Kasumi-1 (cell line): ENCODE measurements at places on chromosomes 11 and 22.

DNA sequence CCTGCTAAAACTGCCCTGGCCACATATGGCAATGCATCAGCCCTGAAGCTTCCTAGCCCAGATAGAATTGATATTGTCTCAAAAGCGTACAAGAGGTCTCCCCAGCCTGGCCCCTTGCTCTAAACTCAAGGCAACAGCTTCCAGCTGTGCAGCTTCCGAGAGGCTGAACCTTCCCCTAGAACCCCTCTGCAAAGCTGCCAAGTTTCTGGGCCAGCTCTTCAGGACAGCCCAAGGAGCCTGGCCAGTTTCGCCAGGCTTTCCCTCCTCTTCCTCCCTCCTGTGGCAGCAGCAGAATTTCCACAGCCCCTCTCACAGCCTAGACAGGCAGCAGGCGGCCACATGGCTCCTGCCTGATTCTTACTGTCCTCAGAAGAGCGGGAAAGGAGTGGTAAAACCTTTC is 34.5 kb downstream of the NUMA1 start:
- DNase-seq: no peak

- no peak for DNase-seq
These were observed 42.3 kb upstream of the ETS1 start for GRCh38 chr11:128629516-128630106.

DNA sequence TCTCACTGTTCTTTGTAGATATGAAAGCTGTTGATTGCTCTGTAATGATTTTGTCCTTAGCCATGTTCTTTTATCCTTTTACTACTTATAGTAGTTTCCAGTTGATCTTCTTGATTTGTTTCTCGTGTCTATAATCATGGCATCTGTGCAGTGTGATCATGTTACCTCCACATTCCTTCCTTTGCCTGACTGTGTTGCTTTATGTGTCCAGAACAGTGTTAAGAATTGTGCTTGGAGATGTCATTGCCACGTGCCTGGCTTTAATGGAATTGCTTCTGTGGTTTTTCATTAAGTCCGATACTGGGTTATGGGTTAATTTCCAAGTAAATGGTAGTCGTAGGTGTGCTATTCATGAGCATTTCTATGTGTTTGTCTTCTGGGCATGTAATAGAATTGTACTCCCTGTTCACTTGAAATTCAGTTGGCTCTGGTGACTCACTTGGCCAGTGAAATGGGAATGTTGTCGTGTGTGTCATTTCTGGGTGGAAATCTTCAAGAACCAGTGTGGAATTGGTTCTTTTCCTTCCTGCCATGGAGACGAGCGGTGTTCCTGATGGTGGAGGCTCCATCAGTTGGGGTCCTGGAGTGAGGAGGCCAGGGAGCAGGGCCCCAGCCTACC is 6.8 kb downstream of the GTSE1 start:
- no peak for DNase-seq

GRCh38 chr11:104918113-104918824 is 20.0 kb upstream of the CASP12 start:
- DNase-seq: no peak

GRCh38 chr11:42234451-42234951 is 775.0 kb upstream of the LRRC4C start:
- DNase-seq: no peak

- no peak for DNase-seq
These were observed 13.5 kb upstream of the SPI1 start for GRCh38 chr11:47391711-47392432.

DNA sequence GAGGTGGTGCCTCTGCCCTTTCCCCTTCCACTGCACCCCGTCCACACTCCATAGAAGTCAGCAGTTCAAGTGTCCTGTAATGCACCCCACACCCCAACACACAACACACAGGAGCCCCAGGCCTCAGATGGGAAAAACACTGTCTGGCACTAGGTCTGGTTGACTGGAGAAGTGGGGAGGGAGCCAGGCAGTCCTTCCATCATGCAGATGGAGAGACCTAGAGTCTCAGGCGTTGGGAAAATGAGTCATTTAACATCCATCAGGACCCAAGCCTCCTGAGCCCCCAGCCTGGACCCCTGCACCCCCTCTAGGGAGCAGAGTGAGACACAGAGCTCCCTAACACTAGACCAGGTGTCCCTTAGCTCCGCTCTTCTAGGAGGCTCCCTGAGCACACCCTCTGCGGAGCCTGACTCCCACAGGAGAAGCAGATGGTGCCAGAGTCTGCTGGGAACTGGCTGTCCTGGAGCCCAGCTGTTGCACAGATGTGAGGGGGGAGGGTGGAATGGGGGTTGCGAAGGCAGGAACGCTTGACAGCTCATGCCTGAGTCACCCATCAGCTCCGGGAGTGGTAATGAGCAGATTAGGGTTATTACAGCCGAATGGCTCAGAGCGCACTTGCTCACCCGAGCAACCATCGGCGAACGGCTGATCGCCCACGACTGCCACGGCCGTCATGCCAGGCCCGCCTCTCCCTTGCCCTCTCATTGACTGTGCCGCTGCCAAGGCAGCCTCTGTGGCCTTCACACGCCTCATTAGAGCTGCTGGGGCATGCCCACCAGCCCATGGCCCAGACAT is 22.1 kb upstream of the SYT7 start:
- DNase-seq: no peak

DNA sequence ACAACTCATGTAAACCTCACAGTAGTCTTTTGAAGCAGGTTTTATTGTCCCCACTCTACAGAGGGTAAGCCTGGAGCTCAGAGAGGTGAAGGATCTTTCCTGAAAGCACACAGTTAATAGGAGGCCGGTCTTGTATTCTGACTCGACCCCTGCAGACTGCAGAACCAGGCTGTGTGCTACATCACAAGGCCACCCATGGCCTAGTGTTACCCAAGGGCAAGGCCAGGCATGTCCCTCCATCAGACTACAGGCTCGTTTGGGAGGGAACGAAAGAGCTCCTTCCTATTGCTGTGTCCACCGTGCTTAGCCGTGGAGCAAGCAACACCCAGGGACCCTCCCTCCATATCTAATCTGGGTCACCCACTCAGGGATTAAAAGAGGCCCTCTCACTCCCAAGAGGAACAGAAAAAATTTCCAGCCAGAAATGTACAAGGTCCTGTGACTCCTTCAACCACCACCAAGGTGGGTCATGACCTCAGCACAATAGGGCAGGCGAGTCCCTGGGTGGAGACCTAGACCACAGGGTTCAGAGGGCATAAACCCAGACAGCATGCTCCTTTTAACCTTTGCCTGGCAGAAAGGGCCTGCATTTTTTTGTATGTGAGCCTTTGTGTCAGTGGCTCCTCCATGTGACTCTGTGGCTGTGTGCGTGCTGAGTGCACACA is 6.3 kb upstream of the SMIM35 start:
- no peak for DNase-seq

DNA sequence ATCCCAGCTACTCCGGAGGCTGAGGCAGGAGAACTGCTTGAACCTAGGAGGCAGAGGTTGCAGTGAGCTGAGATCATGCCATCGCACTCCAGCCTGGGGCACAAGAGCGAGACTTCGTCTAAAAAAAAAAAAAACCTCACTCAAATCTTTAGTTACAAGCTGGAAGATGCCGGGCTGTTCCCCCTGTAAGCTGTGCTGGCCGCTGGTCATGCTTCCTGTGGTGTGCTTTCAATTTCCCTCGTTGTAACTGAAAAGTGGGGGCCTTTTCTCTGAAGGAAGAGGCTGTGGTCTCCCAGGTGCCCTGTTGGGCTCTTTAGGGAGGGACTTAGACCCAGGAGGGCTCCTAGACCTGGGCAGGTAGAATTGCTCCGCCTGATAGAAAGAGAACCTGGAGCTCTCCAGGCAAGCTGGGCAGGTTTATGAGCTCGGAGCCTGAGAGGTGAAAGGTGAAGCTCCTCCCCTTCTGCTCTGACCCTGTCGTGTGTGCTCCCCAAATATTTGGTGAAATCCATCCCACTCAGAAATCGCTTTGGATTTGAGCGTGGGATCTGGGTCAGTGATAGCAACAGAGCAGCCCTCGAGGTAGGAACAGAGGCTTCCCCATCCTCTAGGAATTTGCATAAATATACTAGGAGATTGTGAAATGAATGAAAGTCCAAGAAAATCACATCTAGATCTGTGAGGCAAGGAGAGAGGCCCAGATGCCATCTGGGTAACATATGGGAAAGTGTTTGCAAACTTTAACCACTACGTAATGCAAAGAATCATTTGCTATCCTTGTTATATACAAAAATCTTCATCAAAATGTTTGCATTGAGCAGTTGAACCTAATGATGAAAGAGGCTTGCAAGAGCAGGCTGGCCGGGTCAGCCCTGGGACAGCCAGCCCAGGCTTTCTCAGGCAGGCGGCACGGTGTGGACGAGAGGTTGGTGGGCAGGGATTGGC is 154.3 kb downstream of the FBXO7 start:
- no peak for DNase-seq

DNA sequence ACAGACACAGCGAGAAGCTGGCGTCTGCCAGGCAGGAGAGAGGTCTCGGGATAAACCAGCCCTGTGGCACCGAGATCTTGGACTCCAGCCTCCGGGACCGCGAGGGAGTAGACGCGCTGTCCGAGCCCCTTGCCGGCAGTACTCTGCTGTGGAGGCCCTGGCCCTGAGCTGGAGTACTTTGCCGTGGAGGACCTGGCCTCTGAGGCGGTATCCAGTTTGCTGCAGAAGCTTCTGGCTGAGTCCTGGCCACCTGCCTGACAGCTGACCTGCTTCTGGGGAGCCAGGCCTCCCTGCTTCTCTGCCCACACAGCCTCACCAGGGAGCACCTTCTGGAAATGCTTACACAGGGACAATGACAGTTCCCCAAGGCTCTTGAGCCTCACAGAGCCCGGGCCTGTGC is 31.6 kb upstream of the CARS1 start:
- no peak for DNase-seq

- DNase-seq: no peak
These were observed 32.1 kb downstream of the FAM168A start for GRCh38 chr11:73565804-73566203.

DNA sequence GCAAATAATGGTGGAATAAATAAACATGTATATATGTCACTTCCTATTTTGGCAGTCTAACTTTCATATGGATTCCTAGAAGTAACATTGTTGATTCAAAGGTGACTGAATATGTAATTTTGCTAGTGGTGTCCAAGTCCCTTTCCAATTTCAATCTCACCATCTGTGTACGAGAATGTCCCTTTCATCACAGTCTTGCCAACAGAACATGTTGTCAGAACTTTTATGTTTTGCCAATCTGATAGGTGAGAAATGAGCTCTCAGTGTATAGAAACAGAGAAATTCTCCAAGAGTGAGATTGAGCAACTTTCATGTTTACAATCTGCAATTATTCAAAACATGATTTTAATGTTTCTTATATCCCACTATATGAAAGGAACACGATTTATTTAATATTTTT is 167.5 kb downstream of the CNTN5 start:
- DNase-seq: no peak

DNA sequence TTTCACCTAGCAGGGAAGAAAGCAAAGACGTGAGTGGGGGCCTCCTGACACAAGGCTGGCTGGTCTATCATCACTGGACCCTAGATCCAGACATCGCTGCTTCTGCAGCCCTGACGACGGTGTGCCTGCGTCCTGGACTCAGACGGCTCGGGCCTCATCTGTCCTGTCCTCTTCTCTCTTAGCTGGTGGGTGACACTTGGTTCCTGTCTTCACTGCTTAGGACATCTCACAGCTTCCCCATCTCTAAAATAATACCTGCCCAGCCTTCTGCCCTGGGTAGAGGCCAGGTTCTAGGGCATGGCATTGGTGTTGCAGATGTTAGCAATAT is 41.3 kb downstream of the APOL1 start:
- no peak for DNase-seq

GRCh38 chr11:64267207-64267945 is 16.0 kb downstream of the PLCB3 start:
- DNase-seq: no peak

GRCh38 chr11:82898241-82898640 is 2.0 kb downstream of the PRCP start:
- DNase-seq: peak; percentile 47

DNA sequence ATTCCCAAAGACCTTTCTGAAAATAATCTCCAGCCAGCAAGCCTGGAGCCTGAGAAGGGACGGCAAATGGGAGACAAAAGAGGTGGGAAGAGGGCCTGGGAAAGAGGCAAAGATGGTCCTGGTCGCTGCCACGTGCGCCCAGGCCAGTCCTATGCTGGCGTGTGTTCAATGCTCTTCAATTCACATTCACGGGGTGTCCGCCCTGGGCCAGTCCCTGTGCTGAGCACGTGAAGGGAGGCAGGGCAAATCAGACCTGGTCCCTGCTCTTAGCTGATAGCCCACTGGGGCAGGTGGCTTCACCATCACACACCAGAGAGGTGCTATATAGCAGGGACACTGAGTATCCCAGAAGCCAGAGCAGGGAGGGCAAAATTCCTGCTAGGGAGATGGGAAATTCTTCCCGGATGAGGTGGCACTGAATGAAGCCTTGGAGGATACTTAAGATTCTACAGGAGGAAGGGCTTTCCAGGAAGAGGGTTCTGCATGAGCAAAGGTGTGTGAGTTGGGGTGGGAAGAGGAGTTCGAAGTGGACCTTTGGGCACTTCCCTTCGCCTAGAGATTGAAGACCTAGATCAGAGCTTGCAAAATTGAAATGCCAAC is 148.2 kb downstream of the CHST1 start:
- DNase-seq: no peak

GRCh38 chr11:85810521-85810870 is 445 bp downstream of the SYTL2 start:
- no peak for DNase-seq

GRCh38 chr11:68714060-68714856 is 29.9 kb downstream of the GAL start:
- no peak for DNase-seq

GRCh38 chr11:13008625-13009475 is at the start of gene RASSF10:
Gene RASSF10 (plus strand): TSS chr11:13009316. CDS start chr11:13009577, 261 bp downstream.
- DNase-seq: no peak

DNA sequence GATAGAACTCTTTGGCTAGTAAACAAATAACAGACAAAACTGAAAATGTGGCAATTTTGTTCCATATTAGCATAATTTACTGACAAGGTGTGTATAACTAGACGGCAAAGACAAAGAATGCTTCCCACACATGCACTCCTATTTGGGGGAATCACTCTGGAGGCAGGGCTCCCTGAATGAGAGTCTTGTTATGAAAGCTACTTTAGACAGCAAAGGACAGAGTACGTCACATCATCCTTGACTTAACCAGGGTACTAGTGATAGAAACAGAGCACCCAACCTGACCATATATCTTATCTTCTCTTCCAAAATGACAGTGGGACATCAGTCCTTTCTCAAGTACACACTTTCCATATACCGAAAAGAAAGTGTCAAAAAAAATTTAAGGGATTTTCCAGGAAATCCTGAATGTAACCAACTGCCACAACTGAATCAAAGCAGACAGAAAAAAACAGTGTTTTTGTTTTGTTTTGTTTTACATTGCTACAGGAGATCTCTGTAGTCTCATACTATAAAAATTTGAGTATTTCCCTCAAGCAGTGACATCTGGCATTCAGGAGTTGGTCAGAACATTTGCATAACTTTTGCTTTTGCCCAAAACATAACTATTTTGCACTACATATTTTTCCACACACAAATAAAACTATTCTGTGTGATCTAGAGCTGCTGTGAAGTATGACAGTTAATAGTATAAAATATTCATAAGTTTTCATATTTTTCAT is 98.9 kb downstream of the ARHGAP20 start:
- DNase-seq: no peak

- DNase-seq: no peak
These were observed 49.8 kb downstream of the OSBPL5 start for GRCh38 chr11:3115321-3115720.
